Myocyte (in vitro differentiated cells): ENCODE measurements at places on chromosomes 11 and 22.
A peak's percentile ranks its signal among the peaks of the same experiment; 100 is the strongest.

DNA sequence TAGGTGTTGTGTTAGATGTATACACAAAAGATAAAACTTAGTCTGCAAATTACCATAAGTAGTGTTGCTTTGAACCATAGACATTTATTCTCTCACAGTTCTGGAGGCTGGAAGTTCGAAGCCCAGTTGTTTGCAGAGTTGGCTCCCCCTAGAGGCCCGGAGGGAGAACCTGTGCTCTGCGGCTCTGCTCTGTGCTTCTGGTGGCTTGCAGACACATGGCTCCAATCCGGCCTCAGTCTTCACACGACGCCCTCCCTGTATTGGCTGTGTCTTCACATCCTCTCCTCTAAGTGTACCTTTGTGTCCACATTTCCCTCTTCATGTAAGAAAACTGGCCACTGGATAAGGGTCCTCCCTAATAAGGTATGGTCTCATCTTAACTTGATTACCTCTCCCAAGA, 128.4 kb downstream of the OPCML start:
- DNase-seq, result no peak

GRCh38 chr22:28442711-28443525, 236.7 kb downstream of the TTC28 start:
- peak; percentile 29 for DNase-seq

DNA sequence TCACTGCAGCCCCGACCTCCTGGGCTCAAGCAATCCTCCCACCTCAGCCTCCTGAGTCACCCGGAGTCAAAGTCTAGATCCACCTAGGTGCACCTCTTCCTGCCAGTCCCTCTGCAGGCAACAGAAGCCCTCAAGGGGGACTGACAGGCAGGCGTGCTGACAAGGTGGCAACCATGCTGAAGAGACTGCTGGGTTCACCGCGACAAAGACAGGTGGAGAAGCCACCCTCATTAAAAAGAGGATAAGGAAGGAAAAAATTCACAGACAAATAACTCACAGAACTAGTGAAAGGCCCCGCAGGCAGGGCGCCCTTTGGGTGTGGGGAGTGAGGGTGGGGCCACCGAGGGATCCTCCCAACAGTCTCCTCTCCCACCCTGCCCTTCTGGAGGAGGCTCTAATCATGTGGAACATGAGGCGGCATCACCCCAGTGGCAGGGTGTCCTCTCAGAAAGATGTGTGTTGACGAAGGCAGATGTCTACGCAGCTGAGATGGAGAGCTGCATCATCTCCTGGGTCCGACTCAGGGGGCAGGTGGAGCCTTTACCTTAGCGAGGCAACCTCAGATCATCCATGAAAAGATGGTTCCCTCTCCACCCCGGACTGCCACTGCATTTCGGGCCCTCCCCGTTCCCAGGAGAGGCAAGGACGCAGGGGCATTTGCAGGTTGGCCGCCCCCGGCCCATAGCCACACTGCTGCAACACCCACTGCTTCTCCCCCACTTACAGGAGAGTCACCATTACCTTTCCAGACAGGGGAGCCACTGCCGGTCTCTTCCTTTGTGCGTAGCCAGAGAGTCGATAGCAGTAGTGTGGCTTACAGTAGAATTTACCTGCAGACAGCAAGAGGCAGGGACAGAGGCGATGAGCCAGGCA, 91.2 kb upstream of the BID start:
- DNase-seq, result no peak

GRCh38 chr11:19628018-19628417, 84.6 kb upstream of the NAV2 start:
- DNase-seq, result peak; percentile 50

DNA sequence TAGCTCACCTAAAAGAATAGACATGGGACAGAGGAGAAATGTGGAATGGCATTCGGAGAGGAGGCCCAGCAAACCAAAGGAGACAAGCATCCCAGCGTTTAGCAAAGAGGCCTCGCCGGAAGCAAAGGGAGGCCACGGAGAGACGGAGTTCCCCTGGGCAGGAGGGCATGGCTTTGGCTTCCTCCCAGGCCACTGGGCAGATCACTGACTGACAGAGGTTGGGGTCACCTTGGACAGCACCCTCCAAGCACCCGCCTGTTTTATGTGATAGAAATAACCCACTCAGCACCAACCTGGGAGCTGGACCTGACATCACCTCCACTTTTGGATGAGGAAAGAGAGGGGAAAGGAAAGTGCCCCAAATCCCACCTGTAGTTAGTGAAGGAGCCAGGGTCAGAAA, 434.1 kb downstream of the BRD1 start:
- DNase-seq, result no peak

DNA sequence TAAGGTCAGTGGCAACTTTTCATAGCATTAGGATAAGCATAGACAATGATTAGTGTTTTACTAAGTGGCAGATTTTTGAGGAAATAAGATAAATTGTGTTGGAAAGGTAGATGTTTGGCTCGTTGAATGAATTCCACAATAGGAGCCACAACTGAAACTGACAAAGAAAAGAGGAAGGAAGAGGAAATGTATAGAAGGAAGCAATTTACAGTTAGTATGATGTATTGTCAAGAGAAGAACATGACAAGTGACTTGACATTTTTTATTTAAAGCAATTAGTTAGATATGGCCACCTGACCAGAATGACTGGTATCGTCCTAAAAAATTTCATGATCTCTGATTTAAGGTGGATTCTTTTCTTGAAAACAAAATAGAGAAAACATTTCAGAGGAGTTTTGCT, 3.1 kb upstream of the RAG2 start:
- no peak for DNase-seq

- DNase-seq, result no peak
These were observed 290.0 kb upstream of the CHORDC1 start for GRCh38 chr11:90512846-90513245.

DNA sequence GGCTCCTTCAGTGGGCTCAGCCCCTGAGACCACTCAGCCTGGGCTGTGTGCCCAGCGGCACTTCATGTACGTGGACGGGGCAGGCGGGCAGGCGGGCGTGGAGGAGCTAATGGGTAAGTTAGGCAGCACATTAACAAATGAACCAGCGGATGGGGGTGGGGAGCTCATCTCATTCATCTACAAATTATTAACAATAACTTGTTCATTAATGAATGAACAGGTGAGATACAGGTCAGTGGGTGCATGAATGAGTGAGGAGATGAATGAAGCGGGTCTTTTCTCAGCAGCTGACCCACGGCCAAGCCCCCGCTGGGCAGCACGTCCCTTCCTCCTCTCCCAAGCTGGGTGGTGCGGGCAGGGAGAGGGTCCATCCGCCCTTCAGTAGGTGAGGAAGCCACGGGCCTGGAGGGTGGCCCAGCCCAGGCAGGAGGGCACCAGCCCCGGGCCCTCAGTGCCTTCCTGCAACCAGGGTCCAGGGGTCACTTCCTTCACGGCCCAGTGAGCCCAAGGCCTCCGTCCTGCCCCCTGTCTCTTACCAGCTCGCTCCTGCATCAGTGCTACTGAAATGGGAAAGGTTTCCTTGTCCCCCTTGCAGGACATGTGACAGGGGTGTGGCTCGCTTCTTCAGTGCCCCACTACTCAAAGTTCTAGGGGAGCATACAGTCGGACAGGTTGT, 60.5 kb upstream of the KCNQ1OT1 start:
- no peak for DNase-seq
